Tibial artery (tissue), 4 donors: ENCODE measurements at places on chromosomes 1 and 21.
A peak's percentile ranks its signal among the peaks of the same experiment; 100 is the strongest.

- no peak for DNase-seq
These were observed 94.6 kb upstream of the RALGPS2 start for GRCh38 chr1:178630417-178630816.

- no peak for DNase-seq
These were observed 16.4 kb downstream of the KNCN start for GRCh38 chr1:46535063-46535462.

GRCh38 chr1:48571303-48571987, 99.4 kb upstream of the SPATA6 start:
- DNase-seq = no peak

DNA sequence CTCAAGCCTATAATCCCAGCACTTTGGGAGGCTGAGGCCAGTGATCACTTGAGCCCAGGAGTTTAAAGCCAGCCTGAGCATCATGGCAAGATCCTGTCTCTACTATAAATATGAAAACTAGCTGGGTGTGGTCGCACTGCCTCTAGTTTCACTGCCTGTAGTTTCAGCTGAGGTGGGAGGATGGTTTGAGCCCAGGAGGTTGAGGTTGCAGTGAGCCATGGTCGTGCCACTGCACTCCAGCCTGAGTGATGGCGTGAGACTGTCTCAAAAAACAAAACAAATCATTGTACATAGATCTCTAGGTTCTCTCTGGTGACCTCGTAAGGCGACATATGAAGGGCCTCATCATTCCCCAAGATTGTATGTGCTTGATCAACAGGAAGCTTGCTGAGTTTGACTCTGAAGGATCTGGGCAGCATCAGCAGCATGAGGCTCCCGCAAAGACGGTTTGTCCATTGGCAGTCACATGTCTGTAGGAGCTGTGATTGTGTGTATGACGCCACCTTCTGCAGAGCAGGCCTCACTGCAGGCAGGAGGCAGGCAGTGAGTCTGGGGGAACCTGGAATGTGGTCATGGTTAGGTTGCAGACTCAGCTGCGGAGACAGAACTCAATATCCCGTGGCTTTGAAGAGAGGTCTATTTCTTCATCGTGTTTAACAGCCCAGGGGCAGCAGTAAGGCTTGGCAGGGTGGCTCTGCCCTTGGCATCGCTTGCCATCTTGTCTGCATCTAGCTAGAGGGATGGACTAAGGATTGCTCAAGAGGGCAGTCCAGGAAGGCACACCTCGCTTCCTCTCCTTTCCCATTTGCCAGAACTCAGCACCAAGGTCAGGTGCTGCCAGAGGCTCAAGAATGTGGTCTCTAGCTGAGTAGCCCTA, 14.0 kb downstream of the ATP5PO start:
- peak; percentile 31 for DNase-seq

GRCh38 chr1:44786138-44786840, 1.7 kb downstream of the BEST4 start:
- DNase-seq = no peak

DNA sequence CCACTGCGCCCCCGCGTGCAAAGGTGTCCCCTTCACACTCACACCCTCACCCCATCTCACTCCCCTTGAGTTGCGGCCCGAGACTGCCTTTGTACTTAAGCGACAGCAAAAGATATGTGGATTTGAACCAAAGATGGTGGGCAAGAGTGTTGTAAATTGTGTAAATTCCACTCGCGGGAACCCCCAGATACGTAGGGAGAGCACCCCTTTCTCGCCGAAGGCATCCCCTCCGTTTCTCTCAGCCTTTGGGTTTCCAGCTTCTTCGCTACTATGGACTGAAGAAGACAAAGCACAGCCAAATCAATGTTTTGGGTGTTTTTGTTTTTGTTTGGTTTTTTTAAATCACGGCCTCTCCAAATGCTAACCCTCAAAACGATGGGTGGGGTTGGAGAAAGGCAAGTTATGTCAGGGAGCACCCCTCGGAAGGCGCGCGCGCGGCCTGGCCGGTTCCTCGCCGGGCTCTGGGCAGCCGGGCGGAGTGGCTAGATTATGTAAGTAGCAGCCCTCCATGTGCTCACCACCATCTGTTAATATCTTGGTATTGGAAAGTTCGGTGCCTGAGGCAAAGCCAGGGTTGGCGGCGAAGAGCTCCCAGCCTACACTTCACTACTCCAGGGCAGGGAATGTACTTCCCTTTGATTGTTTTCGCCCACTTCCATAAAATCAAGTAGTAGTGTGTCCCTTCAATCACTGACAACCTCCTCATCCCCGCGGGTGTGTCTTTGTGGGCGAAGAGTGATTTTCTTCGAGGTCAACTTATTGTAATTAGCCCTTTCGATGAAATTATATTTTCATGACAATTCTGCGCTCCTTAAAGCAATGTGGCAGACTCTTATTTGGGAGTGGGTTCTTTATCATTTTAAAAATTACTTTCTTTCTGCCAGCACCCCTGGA, 4.0 kb upstream of the PROX1 start:
- DNase-seq = no peak

DNA sequence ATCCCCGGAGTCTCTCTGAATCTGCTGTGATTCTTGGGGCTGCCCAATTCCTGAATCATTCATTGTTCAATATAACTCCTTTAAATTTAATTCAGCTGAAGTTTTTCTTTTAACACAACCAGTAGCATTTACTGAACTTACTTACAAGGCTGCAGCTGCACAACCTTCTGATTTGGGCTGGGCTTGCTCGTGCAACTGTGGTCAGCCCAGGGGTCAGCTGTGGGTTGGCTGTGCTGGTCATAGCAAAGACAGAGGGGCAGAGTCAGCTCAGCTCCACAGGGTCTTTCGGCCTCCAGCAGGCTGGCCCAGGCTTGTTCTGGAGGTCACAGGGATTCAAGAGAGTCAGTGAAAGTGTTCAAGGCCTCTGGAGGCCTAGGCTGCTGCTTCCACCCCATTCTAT, 186.1 kb downstream of the MATN1 start:
- no peak for DNase-seq

DNA sequence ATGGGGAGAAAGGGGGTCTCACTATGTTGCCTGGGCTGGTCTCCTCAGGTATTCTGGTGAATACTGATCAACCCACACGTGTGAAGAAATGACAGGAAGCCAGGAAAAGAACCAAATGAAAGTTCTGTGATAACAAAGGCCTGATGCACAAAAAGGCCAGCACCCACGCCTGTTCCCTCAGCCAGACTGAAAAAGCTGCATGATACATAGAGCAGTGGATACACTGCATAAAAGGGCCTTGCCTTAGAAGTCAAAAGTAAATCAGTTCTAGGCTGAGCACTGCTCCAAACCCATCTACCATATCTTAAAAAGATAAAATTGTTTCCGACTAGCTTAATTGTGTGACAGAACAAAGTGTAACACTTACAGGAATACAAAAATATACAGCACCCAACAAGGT, 36.9 kb upstream of the PSMG1 start:
- DNase-seq = no peak
